Activated CD8-positive, alpha-beta memory T cell treated with anti-CD3 and anti-CD28 coated beads, Interleukin-2, amount 50 U/mL, for 48 hours (primary cell): ENCODE measurements at places on chromosomes 4 and X.

- DNase-seq, result no peak
Measured at GRCh38 chr4:155795991-155796390, 37.2 kb downstream of the GUCY1B1 start.

DNA sequence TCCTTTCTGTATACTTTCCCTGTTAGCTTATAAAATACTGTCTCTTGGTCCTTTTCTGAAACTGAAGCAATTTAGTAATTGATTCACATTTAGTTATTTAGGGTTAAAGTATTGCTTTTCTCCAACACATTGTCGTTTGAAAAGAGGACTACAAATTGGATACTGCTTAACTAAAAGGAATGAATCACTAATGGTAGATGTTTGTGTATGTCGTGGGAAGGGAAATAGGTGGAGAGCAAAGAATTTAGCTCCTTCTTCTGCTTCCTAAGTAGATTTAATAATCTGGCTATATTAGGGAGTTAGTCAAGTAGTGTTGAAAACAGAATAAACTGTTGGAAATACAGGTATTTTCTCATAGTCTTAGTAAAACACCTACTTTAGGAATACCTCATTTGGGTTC is 27.9 kb downstream of the SLAIN2 start:
- no peak for DNase-seq

- DNase-seq, result no peak
Measured at GRCh38 chr4:76607266-76607799, 172.3 kb downstream of the SHROOM3 start.

DNA sequence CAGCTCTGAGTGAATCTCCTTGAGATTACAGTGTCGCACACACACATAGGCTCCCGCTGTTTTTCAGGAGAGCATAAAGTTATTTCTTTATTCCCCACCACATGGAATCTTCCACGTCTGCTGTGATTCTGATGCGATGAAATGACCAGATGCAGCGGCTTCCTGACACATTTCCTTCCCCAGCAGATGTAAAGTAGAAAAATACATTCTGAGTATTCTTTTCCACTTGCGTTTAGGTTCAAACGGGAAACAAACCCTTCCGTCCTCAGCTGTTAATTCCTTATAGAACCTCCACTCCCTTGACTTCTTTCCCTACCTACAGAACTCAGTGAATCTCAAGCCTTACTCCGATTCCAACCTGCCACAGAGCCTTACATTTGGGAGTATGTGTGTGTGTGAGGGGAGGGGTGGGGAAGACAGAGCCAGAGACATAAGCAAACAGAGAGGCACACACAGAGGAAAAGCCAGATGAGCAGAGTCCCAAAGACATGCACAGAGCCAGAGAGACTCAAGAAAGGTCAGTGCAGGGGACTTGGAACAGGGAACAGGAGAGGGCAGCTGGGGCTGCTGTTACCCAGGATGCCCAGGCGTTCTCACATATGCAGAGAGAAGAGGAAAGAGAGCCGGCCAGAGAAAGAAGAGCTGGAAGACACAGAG is 47.3 kb downstream of the SETD7 start:
- DNase-seq, result no peak

- no peak for DNase-seq
Measured at GRCh38 chr4:172050911-172051310, 237.7 kb downstream of the GALNTL6 start.

DNA sequence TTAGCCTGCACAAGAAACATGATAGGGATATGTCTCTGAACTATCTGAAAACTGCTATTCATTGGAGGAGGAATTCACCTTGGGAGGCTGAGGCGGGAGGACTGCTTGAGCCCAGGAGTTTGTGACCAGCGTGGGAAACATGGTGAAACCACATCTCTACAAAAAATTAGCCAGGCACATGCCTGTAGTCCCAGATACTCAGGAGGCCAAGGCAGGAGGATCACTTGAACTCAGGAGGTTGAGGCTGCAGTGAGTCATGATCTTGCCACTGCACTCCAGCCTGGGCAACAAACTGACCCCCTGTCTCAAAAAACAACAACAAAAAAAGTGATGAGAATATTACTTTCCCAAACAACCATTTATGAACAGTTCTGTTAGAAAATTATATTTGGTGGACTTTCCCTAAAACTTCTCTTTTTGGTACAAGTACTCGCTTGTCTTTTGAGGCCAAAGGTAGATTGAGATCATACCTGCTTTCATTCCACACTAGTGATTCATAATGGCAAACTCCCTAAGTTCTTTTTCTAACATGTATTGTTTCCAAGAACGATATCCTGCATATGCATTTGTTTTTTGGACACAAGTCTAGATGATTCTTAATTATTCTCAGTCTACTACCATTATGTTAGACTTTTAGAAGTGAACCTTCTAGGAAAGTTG is 33.4 kb downstream of the METTL14 start:
- no peak for DNase-seq

GRCh38 chr4:36392024-36392423 is 110.6 kb downstream of the DTHD1 start:
- no peak for DNase-seq

DNA sequence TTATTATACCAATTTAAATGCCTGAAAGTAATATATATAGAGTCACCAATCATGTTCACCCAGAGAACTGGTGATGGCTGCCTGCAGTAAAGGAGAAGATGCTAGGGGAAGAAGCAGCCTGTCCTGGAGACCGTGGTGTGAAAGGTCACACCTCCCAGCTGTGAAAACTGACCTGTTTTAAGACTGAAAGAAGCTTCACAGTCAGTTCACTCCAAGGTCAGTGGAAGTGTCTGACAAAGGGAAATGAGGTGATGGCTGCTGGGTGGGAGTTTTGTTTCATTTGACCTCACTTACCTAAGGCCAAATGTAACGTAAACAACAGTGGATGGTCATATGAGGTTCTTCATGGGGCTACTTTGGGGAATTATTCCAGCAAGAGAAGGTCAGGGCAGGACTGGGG is 352.1 kb upstream of the GATB start:
- DNase-seq, result no peak
